ENCODE measurements at places on chromosomes 1 and 21.

GRCh38 chr1:20430355-20431175 lies 55.4 kb downstream of the CAMK2N1 start:
- no peak for DNase-seq

DNA sequence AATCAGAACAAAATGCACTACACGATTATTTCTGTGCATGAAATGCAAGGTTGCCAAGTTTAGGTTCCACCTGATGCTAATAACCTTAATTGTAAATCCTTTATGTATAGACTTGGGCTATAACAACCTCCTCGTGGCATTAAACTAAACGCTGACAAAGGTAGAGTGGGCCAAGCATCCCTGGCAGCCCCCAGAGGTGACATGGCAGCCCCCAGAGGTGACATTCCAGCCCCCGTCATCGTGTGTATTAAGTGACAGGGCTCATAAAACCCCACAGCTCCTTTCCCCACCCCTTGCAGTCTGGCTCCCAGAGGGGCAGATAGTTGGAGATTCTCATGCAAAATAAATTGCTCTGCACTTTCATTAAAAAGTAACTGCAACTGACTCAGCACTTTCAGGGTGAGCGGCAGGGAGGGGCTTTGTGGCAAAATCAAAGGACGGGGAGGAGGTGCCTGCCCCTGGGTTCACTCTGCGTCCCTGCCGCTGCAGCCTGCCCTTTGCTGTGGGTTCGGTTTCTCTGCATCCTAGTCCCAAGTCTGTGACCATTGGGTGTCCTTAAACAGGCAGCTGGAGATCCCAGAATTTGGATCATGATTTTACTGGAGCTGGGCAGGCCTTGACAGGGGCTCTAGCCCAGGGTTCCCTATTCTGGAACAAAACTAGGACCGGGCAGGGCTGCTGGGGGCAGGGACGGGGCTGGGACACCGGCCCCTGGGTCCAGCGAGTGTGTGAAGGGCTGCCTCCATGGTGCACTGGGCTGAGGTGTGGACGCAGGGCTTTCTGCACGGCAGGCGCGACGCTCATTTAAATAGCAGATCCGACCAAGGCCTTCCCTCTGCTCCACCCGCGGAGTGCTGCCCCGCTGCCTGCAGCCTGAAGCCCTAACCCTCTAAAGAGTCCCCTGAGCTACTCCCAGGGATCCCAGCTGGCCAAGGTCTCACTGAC lies 234.9 kb upstream of the VAMP3 start:
- no peak for DNase-seq

DNA sequence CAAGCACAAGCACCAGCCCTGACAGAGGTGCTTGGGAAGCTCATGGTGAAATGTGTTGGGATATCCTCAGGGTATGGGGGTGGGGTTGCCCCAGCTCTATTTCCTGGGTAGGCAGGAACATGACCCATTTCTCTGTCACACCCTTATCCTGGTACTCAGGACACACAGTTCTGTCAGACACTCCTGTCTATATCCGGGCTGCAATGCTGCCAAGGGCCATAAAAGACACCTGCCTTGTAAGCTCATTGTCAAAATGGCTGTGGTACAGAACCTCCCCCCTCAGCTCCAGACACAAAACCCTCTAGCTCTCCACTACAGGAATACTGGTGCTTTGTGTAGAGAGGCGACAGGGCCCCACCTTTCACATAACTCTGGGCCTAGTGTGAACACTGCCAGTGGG lies 636.7 kb downstream of the PLA2G4A start:
- no peak for DNase-seq

GRCh38 chr21:33355355-33355754 lies 30.6 kb downstream of the IFNAR1 start:
- DNase-seq, result no peak

DNA sequence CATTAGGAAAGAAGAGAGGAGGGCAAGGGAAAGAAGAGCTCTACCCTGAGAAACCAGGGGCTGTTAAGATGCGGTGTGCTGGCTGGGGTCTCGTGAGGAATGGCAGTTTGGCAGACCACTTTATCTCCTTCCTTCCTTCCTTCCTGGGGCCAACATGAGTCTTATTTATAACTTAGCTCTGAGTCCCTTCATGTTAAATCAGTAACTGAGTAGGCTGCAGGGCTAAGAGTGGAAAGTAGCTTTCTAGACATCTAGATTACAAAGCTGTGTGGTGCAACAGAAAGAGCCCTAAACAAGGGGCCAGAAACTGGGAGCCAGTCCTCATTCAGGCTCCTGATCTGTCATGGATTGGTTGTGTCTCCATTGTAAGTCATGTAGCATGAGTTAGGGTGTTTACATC lies 135.4 kb upstream of the DUSP10 start:
- no peak for DNase-seq

DNA sequence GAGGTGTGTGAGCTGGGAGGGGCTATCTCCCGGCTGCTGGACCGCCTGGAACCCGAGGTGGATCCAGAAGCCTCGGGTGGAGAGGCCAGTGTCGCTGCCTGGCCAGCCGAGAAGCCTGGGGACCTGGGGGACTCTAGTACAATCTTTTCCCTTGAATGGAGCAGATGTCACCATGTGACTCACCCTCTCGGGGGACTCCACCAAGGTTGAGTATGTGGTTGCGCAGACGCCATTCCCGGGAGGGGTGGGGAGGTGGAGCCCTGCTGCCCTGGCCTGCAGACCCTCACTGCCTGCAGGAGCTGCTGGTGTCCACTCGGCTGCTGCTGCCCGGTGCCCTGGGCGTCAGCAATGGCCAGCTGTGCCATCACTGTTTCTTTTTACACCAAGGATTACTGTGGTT lies 40.3 kb downstream of the TP73 start:
- DNase-seq, result no peak

DNA sequence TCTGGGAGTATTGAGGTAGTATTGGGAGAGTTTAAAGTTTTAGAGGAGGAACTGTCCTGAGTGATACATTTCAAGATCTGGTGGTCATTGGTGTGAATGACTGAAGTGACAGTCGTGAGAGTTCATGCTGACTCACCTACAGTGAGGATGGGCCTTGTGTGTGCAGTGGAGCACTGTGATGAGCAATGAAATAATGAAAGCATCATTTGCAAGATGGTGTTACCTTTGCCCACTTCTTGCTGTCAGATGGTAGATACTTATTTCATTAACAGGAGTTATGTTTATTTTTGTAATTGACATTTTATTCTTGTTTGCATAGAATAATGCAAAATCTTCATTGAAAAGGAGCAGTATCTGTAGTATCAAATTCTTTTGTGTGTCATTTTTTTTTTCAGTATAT lies 29.0 kb downstream of the POU2F1 start:
- DNase-seq, result no peak

- no peak for DNase-seq
Measured at GRCh38 chr1:173447224-173447623, 29.9 kb upstream of the PRDX6 start.

DNA sequence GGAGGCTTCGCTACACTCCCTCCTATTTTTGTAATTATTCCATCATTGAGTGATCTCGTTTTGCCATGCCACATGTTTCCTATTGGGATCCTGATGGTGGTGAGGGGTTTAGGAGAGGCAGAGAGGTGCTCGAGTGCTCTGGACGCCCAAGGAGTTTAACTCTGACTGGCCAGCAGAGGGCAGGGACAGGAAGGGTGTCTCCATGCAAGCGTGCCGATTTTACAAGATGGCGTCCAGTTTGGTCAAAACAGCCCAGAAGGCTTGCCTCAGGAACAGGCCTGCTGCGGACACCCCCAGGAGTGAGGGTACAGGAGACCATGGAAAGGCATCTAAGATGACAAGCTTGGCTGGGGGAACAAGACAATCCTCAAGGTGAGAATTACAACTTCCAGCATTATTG lies 33.8 kb upstream of the KCNE2 start:
- no peak for DNase-seq

- DNase-seq, result no peak
Measured at GRCh38 chr21:43832158-43832550, 32.9 kb upstream of the AGPAT3 start.

GRCh38 chr21:44758781-44759627 lies 42.6 kb downstream of the UBE2G2 start:
- DNase-seq, result no peak

DNA sequence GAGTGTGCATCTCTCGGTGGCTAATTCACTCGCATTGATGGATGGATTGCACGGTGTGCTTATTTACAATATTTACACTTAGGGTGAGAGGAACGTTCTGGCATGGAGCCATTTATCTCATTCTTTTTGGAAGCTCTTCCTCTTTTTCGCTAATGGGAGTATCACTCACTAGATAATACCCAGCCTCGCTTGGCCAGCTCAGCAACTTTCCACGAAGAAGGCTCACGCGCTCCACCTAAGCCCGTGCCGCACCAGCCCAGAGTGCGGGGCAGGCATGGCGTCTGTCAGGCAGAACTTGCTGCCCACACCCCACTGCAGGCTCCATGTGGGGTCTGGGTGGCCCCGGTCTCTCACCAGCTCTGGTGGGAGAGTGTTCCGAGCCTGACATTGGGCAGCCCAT lies 484.9 kb downstream of the NPHP4 start:
- DNase-seq, result no peak

DNA sequence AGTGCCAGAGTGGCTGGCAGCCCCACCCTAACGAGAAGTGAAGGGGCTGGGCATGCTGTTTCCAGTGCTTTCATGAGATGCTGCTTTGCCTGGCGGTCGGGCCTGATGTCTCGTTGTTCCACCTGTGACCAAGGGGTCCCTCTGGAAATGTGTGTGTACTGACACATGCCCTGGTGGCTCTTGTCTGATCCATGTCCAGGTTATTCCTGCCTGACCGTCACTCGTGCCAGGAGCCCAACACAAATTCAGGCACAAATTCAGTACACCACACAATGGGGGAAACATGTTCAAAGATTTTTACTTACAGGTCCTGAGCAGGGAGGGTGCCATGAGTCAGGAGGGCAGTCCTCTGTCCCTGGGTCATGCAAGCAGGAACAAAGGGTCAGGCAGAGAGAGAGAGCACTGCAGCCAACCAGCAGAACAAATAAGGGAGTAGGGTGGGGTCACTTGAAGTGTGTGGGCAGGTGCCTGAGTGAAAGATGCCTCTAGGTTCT lies 76.3 kb downstream of the ADARB1 start:
- DNase-seq, result no peak

GRCh38 chr1:69090752-69091151 lies 477.0 kb upstream of the LRRC7 start:
- no peak for DNase-seq

DNA sequence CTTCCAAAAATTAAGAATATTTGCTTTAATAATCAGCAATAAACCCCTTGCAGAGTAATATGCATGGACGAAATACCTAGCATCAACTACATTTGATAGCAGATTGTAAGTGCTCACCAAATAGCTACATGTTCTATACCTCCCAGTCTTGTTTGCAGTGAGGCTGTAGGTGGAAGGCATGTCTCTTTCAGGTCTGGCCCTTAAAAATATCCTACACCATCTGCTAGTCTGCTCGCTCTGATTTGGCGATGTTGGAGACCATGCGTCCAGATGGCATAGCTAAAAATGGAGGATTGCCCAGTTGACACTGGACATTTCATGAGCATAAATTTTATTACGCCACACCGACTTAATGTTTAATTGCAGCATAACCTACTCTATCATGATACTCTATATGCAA lies 47.1 kb downstream of the SSX2IP start:
- DNase-seq, result no peak

GRCh38 chr21:28421716-28422524 lies 570.8 kb downstream of the LTN1 start:
- no peak for DNase-seq

DNA sequence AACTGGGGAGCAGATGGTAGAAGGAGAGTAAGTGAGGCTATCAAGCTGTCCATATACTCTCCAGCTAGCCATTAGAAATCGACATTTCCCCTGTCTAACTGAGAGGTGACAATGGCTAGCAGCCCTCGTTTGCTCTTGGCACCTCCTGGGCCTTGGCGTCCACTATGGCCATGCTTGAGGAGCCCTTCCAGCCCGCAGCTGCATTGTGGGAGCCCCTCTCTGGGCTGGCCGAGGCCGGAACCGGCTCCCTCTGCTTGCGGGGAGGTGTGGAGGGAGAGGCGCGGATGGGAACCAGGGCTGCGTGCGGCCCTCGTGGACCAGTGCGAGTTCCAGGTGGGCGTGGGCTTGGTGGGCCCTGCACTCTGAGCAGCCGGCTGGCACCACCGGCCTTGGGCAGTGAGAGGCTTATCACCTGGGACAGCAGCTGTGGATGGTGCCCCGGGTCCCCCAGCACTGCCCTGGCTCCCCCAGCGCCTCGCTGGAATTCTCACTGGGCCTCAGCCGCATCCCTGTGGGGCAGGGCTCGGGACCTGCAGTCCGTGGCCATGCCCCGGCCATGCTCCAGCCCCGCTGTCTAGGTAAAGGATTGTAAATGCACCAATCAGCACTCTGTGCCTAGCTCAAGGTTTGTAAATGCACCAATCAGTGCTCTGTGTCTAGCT lies 56.2 kb upstream of the PARP1 start:
- no peak for DNase-seq

- no peak for DNase-seq
Measured at GRCh38 chr1:6884652-6885153, 99.4 kb downstream of the CAMTA1 start.

All from HFF-Myc (cell line).